ENCODE measurements at places on chromosomes 7 and 10.

DNA sequence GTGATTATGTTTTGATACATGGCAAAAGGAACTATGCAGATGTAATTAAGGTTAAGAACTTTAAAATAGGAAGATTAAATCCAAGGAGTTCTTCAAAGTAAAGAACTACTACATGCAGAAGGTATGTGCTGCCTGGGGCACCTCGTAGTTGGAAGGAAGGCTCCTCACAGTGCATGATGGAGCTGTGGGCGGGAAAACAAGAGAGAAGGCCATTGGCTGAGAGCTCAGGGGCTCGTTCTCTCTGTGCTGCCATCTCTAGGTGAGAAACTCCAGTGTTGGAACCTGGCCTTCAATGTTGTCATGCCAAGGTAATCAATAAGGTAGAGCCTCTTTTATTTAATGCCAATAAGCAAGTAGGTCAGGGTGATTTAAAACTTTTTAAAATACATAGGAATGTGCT is 391.4 kb upstream of the ETV1 start:
- no peak for DNase-seq

DNA sequence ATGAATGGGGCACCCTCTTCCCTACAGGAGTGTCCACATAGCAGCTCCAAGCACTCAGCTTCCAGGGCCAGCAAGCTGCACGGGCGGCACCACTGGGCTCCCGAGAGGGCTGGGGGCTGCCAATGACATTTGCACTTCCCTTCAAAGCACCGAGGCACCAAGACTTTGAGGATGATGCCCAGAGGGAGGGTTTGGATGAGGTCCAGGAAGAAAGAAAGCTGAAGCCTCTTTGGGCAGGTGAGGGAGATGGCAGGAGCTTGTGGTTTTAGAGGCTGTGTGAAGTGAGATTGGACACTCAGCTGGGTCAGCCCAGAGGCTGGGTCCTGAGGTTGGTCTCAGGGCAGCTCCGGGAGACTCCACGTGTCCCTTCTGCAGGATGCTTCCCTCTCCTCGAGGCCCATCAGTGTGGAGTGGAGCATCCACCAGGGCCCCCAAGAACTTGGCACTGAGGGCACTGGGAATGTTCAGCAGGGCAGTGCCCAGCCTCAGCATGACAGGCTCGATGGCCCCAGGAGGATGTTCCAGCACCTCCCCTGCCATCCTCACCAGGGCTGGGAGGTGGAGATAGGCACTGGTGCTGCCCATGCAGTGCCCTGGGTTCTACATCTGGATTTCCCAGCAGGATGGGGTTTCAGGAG is 54.9 kb upstream of the IGFBP3 start:
- no peak for DNase-seq

- no peak for DNase-seq
Measured at GRCh38 chr10:28679581-28680357, 2.4 kb downstream of the BAMBI start.

DNA sequence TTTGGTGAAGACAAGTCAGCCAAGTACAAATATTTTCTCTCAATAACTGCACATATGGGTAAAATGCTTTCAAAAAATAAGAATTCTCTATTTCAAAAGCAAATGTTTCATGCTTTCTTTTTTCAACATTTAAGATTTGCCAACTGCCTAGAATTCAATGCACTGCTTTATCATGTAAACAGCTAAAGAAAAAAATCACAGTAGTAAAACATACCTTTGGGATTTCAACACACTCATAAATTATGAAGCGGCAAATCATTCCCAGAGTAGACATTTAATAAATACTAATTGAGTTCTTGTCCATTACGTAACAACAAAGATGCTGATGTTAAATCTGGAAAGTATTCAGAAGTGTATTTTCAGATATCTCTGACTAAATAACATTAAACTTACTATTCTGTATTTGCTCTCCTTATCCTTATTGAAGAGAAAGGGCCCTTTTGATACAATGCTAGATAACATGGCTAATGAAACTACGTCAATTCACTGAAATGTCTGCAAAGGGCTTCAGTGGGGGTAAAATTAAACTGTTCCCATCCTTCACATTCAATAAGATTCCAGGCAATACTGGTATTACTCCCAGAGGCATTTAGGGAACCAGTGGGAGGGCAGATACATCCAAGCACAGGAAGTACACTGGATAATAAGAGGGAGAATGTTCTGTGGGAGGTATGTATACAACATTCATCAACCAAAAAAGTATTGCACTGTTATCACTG is 13.9 kb downstream of the NAPEPLD start:
- DNase-seq: no peak

GRCh38 chr10:127996586-127996985 is 89.7 kb downstream of the PTPRE start:
- no peak for DNase-seq

GRCh38 chr7:116306409-116307048 is 96.2 kb downstream of the TES start:
- DNase-seq: no peak

All from activated T-cell treated with anti-CD3 and anti-CD28 coated beads, Interleukin-2, amount 50 U/mL, for 24 hours (primary cell).